Urinary bladder (tissue), 4 donors: ENCODE measurements at places on chromosomes 6 and 20. TPM values are rescaled to one million over a fixed set of nuclear protein-coding genes. Genes with fewer than 3 reads are reported as not detected.

DNA sequence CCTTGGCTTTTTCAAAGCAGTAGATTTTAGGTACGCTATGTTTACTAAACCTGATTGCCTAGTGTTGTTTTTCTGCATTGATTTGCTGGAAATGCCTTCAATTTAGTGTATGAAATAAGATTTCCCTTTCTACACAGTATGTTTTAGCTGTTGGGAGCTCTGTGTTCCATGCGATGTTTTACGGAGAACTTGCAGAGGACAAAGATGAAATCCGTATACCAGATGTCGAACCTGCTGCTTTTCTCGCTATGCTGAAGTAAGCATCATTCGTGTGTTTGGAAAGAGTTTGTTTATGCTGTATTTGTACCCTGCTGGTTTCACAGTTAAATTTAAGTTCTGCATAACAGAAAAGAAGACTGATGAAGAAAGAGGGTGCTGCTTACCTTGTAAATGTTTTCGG lies 1.9 kb downstream of the BTBD3 start:
- DNase-seq = no peak

- DNase-seq = no peak
These were observed 9.7 kb downstream of the TFAP2D start for GRCh38 chr6:50722829-50723554.

- DNase-seq = no peak
These were observed 12.7 kb downstream of the FAM110A start for GRCh38 chr20:845941-846893.

DNA sequence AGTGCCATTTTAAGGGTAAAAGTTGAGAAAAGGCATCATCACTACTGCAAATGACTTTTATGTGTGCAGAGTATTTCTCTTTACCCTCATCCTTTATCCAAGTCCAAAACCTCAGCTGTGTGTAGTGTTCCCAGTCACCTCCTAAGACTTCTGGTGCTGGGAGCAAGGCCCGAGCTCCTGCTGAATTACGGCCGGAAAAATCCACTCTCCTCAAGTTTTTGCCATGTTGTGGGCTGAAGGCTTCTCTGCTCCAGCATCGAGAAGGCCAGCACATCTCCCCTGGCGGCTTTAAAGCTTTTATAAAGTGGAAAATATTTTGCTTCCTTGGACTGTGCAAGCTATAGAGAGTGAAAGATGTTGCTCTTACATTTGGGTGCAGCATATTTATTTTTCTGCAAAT lies 153.2 kb upstream of the THBS2 start:
- DNase-seq = no peak

DNA sequence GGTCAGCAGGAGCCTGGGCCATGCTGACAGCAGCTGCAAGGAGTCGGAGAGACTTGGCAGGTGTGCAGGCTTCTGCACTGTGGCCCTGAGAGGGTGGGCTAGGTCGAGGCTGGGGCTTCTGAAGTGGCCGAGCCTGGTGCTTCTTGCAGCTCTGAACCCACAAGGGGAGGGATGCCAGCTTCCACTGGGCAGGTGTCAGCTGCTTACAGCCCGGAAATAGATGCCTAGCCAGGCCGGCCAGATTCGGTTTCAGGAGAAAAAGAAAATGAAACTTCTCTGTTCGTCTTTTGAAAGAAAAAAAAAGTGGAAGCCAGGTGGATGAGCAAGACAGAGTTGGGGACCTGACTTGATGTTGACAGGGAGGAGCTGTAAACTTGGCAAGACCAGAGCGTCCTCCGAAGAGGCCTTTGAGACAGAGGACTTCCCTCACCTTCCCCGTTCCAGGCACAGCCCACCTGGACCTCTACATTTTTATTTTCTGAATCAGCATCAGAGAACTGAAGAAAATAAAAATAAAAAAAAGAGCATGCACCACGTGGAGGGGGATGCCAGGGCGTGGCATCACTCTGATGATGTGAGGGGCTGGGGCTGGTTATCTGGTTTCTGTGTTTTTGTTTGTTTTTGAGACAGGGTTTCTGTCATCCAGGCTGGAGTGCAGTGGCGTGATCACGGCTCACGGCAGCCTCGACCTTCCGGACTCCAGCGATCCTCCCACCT lies at the start of gene ZBP1:
TSS of gene ZBP1 (minus strand) at position 153 of the 717 bp plus-strand sequence. CDS start at position 22, 131 bp downstream.
- DNase-seq = no peak

Gene PDRG1
- polyA plus RNA-seq = 14.0 TPM
